Mammary epithelial cell (primary cell): ENCODE measurements at places on chromosomes 3 and 15. TPM values are rescaled to one million over a fixed set of nuclear protein-coding genes. Genes with fewer than 3 reads are reported as not detected.

- peak; percentile 58 for DNase-seq
These were observed 4.6 kb upstream of the EPB42 start for GRCh38 chr15:43225201-43225949.

DNA sequence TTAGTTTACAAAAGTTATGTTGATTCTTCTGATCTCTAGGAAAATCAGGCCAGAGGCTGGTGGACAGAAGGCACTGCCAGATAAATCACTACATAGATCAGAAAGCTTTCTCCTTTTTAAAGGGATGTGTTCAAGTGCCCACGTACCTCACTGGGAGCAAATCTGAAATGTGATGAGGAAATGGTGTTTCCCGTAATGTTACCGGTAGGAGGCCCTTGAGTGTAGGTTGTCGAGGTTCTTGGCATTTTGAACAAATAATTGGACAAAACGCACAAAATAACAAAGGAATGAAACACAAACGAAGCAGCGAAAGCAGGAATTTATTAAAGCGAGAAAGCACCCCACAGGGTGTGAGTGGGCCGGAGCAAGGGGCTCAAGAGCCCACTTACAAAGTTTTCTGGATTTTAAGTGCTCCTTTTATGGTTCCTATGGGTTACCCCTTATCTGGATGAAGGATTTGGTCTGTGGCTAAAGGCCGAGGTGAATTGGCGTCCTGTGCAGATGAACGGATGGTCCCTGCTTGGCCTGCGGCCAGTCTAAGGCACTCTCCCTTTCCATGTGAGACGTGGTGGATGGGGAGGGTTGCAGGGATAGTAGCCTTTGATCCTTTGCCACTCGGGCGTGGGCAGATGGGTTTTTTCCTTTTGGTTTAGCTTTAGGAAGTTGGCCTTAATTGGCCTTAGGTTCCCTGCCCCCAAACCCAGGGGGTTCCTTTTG, 1.0 kb downstream of the SNX1 start:
- DNase-seq = peak; percentile 42

DNA sequence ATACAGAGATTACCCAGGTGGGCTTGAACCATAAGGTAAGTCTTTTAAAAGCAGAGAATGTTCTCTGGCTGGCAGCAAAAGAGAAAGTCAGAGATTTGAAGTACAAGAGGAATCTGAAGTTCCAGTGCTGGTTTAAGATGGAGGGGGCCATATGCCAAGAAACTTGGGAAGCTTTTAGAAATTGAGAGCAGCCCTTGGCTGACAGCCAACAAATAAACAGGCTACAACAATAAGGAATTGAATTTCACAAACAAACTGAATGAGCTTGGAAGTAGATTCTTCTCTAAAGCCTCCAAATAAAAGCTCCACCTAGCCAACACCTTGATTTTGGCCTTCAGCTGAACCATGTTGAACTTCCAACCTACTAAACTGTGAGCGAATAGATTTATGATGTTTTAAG, 85.7 kb downstream of the TRIM42 start:
- no peak for DNase-seq

SPESP1 gene
- polyA plus RNA-seq = 12.8 TPM

DNA sequence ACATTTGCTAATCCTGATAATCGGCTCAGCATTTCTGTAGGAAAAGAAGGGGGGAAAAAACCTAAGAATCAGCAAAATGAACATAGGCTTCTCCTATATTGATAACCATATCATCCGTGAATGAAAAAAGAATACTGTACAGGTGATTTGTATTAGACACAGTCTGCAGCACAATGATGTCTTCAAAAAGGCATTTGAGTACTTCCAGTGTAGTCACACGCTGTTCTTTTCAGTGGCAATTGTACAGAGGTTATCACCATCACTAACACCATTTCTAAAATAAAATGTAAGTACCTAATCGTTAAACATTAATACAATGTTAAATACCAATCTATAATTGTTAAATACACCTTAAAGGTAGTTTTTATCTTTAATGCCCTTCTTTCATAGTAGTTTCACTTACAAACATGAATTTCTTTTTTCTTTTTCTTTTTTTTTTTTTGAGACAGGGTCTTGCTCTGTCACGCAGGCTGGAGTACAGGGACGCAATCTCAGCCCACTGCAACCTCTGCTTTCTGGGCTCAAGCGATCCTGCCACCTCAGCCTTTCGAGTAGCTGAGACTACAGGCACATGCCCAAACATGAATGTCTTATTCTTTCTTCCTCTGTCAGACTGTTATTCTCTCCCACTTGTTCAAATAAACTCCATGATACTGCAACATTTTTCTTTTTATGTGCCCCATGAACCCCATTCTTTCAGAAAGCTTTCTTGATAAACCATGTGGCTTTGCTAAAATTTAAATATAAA, 18.4 kb downstream of the GOLGB1 start:
- peak; percentile 67 for DNase-seq

GRCh38 chr3:71803248-71803647, 18.3 kb upstream of the PROK2 start:
- no peak for DNase-seq

GRCh38 chr3:69959581-69959980, 40.0 kb upstream of the SAMMSON start:
- DNase-seq = no peak

IL17RB gene
- polyA plus RNA-seq = 0.18 TPM

DNA sequence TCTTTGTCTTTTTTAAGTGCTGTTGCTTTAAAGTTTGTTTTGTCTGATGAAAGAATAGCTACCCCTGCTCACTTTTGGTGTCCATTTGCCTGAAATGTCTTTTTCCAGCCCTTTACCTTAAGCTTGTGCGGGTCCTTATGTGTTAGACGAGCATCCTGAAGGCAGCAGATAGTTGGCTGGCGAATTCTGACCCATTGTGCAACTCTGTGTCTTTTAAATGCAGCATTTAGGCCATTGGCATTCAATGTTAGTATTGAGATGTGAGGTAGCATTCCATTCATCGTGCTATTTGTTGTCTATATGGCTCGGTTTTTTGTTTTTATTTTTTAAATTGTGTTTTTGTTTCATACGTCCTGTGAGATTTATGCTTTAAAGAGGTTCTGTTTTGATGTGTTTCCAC, 55.0 kb downstream of the ZDHHC19 start:
- DNase-seq = no peak

- peak; percentile 37 for DNase-seq
These were observed 49.9 kb upstream of the ABI3BP start for GRCh38 chr3:101042996-101043686.

FBXO40 gene
- not detected for polyA plus RNA-seq

DNA sequence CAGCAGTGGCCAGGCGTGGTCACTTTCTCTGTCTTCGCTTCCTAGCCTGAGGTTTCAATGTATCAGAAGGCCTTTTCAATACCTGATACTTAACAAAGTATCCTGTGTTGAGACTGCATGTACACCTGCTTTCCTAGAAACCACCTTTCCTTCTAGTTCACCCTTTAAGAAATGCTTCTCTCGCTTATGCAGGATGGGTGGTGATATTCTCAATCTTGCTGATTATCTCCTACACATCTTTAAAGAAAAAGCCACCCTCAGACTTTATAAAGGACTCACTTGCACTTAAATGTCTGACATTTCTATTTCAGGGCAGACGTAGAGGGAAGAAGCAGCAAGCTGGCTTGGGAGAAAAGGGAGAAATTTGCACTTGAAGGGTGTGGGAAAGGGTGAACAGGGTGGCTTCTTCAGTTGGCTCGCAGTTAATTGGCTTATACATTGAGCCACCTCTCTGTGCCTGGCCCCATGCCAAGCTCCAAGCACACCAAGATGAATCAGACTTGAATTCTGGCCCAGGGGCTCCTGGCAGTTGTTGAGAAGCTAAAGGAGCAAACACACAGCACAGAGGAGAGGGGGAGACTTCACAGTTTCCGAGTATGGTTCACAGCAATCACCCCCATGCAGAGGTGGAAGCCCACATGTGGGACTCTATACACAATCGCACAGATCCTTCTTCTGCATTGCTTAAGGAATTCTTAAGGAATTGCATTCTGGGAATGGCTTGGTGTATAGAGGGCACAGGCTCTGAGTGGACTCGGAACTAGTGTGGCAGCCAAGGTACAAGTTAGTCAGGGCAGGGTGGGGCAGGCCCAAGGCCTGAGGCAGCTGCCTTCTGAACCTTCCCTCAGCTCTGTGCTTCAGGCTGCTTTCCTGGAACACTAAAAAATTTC, 1.3 kb downstream of the ARL6IP5 start:
- peak; percentile 94 for DNase-seq

SCAANT1 gene
- not detected for polyA plus RNA-seq

C3orf49 gene
- not detected for polyA plus RNA-seq

OXSR1 gene
- 36.4 TPM for polyA plus RNA-seq

DNA sequence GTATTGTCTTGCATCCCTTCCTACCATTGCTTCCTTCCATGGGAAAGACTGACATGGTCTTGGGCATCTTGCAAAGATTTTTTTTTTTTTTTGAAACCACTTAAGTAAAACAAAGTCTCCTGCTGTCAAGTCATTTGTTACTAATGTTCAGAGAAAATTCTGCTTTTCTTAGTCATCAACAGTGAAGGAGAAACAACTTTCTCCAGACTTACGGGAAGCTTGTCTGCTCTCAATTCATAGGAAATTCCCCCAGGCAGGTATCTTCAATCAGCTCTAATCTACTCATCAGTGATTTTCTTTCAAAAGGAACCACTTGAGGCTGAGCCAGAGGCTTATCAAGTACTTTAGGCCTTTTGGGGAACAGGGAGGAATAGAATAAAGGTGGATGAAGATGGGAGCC, 15.9 kb upstream of the DRD3 start:
- no peak for DNase-seq

DNA sequence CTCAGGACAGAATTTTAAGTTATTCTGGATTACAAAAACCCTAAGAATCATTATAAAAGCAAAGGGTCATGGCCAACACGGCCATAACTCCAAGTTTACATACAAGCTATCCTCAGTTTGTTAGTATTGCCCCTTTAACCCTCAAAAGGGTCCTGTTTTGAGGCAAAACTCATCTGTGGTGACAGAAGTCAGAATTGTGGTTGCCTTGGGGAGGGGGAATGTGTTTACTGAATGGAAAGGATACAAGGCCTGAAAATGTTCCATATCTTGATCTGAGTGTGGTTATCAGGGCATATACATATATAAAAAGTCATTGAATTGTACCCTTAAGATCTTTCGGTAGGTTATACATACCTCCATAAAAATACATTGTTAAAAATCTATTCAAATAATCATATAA, 2.1 kb downstream of the SFMBT1 start:
- no peak for DNase-seq

MEGF11 gene
- polyA plus RNA-seq = 0.15 TPM

DNA sequence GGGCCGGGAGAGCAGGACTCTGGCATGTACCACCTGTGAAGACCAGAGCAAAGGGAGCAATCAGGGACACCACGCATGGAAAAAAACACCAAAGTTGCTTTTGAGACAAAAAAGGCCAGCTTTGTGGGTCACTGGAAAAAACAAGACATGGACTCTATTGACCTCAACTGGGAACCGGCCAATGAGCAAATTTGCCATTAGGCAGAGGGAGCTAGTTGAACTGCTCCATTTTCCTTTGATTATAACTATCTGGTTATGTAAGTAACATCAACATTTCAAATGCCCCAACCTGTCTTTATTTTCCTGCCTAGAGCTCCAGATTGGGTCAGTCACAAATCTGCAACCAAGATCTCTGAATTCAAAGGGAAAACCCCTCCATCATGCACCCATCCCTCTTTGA, 86.0 kb downstream of the ZNF385D start:
- no peak for DNase-seq

DNA sequence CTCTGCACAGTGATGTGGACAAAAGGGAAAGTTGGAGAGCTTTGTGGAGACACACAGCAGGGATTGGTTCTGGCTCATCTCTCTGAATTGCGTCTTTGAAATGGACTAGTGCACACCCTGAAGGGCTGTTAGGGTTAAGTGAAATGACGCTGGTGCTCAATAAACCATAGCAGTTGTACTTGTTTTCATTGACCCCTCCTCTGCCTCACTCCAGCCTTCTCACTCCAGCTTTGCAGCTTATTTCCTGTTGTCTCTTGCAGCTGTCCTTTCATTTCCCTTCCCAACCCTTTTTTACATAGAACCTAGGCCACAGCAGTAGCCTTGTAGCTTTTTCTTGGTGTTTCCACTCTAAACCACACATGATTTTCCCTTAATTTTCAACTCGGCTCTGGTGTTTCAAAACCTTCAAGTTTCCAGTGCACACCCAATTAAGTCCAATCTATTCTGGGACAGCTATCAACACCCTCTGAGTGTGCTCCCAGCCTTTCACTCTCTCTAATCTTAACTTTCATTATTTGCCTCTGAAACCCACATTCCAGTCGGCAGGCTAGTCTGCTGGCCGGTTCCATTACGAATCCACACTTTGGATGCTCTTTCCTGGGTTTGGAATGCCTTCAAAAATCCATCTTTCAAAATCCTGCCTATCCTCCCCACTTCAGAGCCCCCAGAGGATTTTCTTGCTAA, 6.4 kb downstream of the C3orf52 start:
- DNase-seq = no peak

- no peak for DNase-seq
These were observed 176.5 kb upstream of the DPH6 start for GRCh38 chr15:35722501-35722900.

- DNase-seq = peak; percentile 23
These were observed 116.3 kb downstream of the MITF start for GRCh38 chr3:69855436-69856162.

TGM4 gene
- polyA plus RNA-seq = 1.6 TPM

- DNase-seq = peak; percentile 52
These were observed 24.3 kb upstream of the GCNT3 start for GRCh38 chr15:59587085-59587826.

- DNase-seq = peak; percentile 33
These were observed 506.2 kb upstream of the IL12A start for GRCh38 chr3:159482241-159482993.

- no peak for DNase-seq
These were observed 210.4 kb upstream of the NDN start for GRCh38 chr15:23897531-23897930.

CCDC39 gene
- polyA plus RNA-seq = not detected
